ENCODE measurements at places on chromosomes 3 and 15.
A peak's percentile ranks its signal among the peaks of the same experiment; 100 is the strongest.

GRCh38 chr15:33737687-33738601 lies 230.4 kb upstream of the CHRM5 start:
- DNase-seq, result peak; percentile 58

GRCh38 chr3:155744010-155744625 lies 753 bp downstream of the PLCH1 start:
- DNase-seq, result peak; percentile 67

GRCh38 chr15:68650901-68651709 lies 72.3 kb downstream of the CORO2B start:
- DNase-seq, result peak; percentile 34

DNA sequence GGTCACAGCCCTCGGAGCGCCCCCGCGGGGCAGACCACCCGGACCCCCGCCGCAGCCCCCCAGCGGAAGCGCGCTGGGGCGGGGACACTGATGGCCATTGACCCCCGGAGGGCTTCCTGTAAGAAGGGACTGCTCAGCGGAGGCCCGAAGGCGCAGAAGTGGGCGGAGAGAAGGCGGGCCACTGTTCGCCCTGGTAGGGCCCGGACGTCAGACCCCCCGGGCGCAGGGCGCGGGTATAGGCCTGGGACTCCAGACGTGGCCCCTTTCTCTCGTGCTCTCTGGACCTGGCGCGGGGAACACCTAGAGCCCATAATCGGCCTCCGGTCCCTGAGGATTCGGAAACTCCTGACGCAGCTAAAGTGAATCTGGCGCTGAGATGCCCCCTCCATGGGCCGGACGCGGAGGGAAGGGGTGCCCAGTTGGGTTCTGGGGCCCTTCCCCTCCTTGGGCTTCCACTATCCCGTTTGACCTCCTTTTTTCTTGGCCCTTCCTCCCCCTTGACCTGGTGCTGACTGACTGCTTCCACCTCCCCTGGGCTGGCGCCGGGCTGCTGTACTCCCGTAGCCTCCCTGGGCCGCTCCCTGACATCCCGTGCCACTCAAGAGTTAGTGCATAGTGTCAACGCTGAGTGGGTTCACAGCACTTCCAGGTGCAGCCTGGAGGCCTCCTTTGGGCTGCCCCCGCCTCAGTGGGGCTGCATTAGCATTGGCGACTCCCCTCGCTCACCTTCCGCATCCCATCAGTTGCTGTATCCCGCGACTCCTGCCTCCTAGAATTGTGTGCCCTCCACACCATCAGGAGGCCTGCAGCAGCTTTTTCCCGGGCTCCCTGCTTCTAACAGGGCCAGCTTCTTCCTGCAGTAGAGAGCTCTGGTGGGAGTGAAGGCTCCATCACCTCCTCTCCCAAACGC lies 694 bp downstream of the ABTB1 start:
- DNase-seq, result peak; percentile 68

- DNase-seq, result peak; percentile 83
Measured at GRCh38 chr3:13461169-13462124, 18.7 kb upstream of the HDAC11 start.

DNA sequence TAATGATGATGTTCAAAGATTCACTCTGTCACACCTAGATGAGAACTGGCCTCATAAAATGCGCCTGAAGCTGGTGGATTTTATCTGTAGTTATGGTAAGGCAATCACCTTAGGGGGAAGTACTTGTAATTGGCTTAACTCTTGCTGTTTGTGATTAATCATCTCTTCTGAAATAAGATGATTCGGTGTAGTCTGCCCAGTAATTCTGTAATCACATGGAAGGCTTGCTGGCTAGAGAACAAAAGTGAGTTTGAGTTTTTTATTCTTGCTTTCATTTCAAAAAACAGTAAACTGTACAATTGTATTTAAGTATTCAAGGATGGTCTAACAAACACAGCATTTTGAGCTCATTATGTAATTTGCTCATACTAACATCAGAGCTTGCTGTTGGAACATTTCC lies 72.1 kb downstream of the OTOL1 start:
- DNase-seq, result no peak

DNA sequence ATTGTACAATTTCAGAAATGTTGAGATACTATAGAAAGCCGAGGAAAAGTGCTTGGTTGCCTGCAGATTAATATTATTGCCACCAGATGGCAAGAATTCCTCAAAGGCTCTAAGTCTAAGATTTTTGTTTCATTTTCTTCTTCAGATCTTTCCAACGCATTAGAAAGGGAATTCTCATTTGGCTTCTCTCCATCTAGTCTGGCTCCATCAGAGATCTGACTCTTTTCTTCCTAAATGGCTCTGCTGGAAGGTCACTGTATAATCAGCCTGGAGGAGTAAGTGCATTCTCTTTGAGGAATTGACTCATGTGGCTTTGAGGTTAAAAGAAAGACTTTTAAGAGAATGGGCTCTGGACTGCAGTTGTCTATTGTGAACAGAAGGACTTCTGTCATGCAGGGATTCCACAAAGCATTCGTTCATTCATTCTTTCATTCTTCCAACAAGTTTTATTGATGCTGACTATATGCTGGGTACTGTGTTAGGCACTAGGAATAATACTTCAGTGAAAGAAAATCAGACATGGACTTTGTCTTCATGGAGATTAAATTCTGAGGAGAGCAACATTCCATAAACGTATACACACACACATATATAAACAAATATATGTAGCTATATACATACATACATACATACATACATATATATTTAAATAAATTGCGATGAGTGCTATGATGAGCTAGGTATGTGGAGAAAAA lies 55.3 kb downstream of the SLC28A2 start:
- DNase-seq, result peak; percentile 66

DNA sequence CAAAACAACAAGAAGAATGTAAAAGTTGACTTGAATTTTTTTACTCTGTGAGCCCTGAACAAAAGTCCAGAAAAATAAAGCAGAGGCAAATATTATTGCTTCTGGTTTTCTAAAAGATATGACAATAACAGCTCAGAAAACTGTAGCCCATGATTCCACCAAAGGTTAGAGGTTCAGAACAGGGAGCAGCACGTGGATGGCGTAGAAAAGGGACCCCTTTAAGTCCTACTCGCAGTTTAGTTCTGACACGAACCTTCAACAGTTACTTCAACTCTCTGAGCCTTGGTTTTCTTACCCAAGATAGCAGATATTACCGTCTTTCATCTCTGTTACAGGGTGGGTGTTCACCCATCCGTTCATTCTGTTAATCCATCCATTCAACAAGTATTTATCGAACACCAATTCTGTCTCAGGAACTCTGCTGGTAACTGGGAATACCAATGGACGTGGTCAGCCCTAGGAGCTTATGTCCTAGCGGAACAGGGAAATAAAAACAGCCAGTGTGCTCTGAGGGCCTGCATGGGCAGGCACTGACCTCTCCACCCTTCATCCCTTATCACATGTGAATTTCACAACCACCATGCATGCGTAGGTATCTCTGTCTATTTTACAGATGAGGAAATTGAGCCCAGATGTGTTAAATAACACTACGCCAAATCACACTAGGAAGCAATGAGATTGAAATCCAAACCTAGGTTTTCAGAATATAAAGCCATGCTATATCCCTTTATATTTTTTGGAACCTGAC lies 274.2 kb upstream of the ICE2 start:
- DNase-seq, result no peak

DNA sequence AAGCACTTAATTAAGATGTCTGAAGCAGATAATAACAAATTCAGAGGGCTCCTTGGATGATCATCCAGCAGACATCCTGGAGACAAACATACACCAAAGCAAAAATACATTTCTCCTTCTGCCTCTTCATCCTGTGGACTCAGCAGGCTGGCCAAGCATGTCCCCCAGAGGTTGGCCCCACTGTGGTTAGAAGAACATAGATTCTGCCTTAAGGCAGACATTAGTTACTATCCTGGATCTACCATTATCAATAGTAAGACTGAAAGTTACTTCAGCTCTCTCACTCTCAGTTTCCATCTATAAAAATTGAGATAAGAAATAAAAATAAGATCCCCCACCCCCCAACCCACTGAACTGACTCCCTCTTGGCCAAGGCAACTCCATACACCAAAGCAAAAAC lies 28.6 kb upstream of the TGFBR2 start:
- DNase-seq, result no peak

GRCh38 chr3:71225002-71225684 lies 358.4 kb downstream of the FOXP1 start:
- DNase-seq, result no peak

DNA sequence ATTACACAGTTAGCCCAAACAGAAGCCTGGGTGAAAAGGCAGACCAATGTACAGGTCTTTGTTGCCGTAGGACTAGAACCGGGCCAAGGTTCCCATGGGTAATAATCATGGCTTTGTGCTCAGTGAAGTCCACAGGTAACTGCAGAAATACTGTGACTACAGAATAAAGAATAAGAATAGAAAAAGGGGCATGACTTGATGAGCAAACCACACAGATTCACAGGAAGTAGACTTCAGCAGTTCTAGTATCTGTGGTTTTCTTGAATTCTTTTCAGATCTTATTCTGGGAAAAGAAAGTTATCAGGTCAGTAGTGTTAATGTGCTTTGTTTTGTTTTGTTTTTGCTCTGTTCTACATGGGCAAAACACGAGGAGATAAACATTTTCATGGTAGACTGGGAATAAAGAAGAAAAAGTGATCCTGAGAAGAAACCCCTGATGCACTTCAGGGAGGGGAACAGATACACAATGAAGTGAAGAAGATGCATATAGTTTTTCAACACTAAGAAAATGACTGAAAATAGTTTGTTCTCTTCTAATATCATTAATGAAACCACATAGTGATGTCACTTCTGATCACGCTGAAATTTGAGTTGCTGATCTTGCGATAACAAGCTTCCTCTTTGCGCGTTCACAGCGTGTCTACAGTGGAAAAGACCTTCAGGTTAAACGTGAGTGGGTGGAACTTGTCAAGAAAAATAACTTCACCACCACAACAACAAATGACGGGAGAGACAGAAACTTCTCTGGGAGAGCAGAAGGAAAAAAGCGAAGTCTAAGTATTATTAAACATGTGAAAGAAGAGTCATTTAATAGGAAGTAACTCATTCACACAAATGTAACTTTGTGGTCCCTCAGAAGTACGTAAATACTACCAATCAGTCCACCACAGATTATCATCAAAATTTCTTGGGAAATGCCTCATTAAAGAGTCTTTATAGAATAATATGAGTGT lies 315.8 kb upstream of the SATB1 start:
- no peak for DNase-seq

DNA sequence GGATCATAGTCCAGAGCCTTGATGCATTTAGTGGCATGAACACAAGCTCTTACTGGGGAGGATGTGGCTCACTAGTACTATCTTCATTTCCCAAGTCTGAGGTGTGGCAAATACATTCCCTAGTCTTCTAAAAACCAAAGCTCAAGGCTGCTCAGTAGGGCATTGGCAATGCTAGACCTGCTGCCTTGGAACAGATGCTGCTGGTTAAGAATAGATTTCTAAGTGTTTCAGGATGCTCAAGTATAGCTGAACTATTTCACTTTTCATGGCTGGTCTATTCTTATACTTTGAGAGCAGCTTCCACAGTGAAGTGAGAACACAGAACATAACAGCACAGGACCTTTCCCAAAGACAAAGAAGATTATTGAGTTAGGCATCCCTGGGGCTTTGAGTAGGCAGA lies 178.8 kb downstream of the CHST2 start:
- DNase-seq, result no peak

DNA sequence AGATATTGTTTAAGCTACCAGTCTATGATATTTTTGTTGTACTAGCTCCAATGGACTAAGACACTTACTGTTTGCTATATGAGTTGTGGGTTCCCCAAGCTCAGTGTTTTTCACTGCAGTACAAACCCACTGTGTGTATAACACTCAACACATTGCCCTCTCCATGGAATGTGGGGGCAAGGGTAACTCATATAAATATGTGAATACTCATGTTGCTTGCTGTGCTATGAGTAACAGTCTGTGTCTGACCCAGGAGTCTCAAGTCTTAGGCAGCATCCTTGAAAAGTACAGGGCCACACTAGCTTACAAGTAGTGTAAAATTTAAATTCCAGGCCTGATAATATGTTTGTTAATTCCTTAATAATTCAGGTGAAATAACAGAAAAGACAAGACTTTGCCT lies 22.5 kb upstream of the CNTN3 start:
- no peak for DNase-seq

DNA sequence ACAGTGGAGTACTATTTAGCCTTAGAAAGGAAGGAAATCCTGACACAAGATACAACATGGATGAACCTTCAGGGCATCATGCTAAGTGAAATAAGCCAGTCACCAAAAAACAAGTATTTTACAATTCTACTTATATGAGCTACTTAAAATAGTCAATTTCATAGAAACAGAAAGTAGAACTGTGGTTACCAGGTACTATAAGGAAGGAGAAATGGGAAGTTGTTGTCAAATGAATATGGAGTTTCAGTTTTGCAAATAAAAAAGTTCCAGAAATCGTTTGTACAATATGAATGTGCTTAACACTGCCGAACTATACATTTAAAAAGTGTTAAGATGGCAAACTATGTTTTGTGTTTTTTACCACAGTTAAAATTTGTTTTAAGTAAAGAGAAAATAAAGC lies 26.8 kb downstream of the TRANK1 start:
- no peak for DNase-seq

DNA sequence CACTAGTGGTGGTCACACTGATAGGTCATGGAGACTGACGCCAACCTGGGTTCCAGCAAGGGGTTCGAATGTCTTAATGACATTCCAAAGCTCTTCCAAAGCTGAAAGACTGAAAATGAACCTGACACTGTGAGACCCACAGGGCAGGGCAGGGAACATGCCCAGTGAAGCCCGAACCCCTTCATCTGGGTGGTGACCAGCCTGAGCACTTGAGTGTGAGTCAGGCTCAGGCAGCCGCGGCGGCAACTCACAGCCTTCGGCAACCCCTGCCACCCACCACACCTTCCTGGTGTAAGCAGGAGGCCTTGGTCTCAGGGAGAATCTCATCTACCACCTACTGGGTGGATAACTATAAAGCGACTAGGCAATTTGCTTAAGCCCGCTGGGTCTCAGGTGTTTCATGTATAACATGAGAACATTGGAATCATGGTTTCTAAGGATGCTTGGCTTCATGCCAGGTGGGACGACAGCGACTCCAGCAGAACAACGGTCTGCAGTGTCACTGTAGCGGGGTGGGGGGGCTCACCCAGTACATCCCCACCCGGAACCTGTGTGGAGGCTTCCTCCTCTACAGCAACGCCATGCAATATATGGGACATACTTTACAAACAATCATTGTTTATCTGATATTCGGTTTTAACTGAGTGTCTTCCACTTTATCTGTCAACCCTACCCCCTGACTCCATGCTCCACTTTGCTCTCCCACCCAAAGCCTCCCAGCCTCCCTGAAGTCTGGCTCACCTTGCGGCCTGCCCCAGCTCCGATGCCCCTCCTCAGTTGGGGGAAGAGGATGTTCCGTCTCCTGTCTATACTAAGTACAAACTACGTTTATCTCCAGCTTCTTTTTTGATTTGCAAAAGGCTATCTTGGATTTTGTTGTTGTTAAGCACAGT lies 125.0 kb upstream of the MEF2A start:
- no peak for DNase-seq

DNA sequence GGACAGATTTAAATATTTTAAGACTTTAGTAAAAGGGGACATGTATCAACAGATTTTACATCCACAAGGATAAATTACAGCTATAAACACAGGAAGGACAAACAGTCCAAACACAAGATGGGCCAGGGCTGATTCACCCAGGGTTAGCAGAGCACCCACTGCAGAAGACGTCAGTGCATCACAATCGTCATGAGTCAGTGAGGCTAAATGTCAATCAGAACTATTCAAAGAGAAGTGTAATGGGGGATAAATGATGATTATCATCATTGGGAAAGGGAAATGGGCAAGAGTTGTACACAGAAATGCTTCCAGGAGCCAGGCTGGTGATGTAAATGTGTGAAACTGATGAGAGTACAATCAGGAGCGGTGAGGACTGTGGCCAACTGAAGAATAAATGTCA lies 226.8 kb downstream of the PLCL2 start:
- DNase-seq, result peak; percentile 57

Data from ELR (cell line).